ENCODE measurements at places on chromosomes 7 and 10.

- no peak for DNase-seq
Measured at GRCh38 chr7:28599411-28599810, 187.1 kb downstream of the CREB5 start.

- no peak for DNase-seq
Measured at GRCh38 chr10:79148452-79149344, 79.9 kb downstream of the ZMIZ1 start.

DNA sequence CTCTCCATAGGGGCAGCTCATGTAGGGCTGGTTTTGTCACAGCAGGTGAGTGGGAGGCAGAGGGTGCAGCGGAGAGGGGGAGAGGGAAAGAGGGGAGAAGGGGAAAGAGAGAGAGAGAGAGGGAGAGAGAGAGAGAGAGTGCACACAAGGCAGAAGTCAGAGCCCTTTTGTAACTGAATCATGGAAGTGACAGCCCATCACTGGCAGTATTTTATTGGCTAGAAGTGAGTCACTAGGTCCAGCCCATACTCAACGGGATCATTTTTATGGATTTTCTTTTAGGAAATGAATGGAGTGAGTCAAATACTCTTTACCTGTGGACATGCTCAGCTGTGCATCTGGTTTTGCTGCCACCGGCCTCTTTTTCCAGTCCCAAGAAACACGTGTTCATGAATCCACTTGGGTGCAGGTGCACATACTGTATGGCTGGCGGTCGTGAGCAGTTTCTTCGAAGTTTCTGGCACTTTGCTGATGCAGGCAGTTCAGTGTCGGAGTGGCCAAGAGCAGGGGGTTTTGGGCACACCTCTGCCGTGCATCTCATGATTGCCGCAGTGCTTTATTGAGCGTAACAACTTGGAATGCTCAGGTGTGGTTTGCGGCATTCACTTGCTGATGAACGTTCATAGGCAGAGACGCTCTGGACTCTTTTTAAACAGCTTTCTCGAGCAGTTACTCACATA is 40.3 kb downstream of the DOCK1 start:
- no peak for DNase-seq

- DNase-seq: no peak
Measured at GRCh38 chr10:25177093-25177753, 2.4 kb downstream of the GPR158 start.

DNA sequence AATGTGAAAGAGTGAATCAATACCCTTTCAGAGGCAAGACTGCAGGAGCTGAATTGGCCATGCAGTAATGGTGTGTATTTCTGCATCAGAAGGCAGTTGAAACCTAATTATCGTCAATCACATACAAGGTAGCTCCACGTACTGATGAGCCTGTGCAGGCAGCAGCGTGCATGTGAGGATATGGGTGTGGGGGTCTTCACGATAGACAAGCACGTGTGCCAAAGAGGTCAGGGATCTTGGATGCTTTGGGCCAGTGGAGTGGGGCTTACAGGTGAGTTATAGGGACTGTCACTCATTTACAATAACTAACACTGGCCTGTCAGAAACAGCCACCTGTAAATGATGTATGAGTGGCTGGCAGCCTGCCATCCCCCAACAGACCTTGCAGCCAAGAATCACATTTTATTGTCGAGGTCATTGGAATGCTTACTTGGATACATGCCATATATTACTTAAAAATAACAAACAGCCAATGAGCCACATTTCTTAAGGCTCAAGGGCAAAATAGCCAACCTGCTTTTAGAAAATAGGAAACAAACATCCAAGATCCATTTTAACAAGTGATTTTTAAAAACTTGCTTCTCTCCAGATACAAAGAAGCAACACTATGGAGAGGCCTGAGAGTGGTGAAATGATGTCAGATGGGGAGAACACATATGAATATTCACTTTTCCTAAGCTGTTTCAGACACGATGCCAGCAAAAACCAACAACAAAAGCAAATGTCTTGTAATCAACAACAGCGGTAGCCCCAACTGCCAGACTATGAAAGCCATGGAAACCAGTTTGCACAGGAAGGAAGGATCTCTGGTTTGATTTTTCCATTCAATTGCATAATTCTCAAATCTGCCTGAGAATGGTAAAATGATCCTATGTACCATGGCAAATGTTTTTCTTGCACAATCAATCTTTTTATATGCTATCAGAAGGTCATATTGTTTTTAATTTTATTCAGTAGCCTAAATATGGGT is 210.7 kb downstream of the SKAP2 start:
- DNase-seq: no peak

DNA sequence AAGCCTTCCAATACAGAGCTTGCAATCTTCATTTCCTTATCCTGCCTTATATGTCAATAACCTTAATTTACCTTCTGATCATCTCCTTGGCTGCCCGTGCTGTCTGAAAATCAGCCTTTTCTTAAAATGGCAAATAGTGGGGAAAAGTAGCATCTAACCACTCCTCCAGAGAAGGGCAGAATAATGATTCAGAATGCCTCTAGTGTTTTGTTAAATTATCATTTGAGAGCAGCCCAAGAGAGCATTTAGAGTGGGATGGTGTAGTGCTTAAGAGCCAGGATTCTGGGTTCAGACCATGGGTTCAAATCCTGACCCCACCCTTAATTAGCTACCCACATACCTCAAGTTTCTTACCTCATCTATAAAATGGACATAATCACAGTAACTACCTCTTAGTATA is 4.6 kb upstream of the TMEM139 start:
- no peak for DNase-seq

GRCh38 chr10:51257511-51258248 is 183.4 kb downstream of the PRKG1 start:
- DNase-seq: no peak

GRCh38 chr10:72886621-72887020 is 6.9 kb upstream of the OIT3 start:
- DNase-seq: no peak

DNA sequence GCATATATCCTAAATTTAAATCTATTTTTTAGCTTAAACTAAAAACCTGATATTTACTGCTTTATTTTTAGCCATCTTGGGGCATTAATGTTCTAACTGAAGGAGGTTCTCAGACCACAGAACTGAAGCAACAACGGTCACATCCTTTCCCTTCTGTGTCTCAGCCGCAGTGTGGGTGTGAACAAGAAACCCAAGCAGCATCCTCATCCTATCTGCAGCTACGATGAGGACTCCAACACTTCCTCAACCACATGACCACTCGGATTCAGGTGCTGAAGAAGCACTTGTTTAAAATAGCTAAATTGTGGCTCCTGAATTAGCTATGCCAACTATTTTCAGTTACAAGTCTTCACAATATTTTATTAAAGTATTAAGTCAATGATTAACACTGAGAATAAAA is 5.3 kb downstream of the ESYT2 start:
- no peak for DNase-seq

DNA sequence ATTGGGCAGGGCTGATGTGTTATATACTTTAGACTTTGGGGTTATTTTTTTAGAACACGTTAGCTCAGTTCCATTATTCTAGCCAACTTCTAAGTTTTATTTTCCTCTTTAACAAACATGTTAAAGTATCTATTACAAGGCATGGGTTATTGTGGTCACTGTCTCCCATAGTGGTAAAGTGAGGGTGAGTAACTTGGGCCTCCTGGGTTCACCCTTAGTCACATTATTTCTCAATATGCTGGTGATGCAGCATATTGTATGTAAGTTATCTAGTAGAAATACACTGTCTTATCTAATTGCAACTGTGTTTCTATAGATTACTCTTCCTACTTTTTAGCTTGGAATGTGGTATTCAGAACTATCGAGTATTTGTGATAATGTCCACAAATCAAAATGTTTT is 65.9 kb downstream of the BBS9 start:
- DNase-seq: no peak

DNA sequence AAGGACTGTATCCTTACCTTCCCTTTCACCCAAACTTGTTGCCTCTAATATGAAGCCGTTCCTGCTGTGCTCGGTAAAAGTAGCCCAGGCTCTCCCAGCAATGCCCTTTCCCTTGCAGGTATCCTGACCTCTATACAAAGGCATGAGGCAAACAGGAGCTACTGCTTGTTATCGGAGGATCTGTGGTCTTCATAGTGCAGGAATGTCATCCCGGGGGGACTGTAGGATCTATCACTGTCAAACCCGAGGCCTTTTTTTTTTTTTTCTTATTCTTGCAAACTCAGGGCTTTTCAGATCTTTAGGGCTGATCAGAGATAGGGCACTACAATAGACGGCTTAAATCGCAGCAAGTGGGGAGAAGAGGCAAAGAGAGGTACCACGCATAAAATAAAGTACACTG is 1206.6 kb downstream of the TYW1 start:
- no peak for DNase-seq

- DNase-seq: no peak
Measured at GRCh38 chr7:105337529-105337928, 51.2 kb downstream of the SRPK2 start.

- no peak for DNase-seq
Measured at GRCh38 chr10:391847-392704, 256.8 kb downstream of the ZMYND11 start.

GRCh38 chr7:5677538-5678294 is 103.7 kb downstream of the RNF216 start:
- DNase-seq: no peak

DNA sequence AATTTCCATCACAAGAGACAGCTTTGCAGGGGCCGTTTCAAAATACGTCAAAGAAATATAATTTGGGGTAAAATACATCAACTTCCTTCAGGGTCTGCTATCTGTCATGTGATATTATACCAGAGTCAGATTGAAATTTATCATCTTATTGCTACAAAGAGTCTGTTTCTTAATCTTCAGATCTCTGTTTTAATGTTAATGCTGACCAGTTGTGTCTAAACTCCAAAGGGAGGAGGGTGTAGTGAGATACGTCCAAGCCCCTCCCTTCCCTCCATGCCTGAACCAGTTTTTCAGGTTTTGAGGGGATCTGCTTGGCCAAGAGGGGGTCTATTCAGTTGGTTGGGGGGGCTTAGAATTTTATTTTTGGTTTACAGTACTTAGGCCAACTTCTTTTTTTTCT is 891.6 kb downstream of the GRM8 start:
- no peak for DNase-seq

DNA sequence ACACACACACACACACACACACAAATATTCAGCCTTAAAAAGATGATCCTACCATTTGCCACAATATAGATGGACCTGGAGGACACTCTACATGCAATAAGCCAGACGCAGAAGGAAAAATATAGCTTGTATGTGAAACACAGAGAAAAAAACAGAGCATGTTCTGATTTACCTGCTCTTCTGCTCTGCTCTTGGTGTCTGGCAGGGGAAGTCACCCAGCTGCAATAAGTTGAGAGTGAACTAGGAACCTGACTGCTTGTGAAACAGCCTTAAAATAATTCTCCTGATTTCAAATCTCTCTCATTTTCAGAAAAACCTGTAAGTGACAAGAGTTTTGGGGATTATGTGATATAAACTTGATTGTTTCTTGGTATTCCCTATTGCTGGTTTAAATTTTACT is 31.0 kb upstream of the KCND2 start:
- DNase-seq: no peak

GRCh38 chr10:95122736-95123135 is 53.4 kb upstream of the CYP2C8 start:
- no peak for DNase-seq

DNA sequence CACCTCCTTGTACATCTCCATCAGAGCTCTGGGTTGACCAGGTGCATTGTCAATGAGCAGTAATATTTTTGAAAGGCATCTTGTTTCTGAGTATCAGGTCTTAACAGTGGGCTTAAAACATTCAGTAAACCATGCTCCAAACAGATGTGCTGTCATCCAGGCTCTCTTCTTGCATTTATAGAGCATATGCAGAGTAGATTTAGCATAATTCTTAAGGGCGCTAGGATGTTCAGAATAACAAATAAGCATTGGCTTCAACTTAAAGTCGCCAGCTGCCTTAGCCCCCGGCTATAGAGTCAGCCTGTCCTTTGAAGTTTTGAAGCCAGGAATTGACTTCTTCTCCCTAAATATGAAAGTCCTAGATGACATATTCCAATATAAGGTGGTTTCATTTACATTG is 130.5 kb upstream of the INSYN2A start:
- DNase-seq: no peak

- no peak for DNase-seq
Measured at GRCh38 chr10:101284744-101285463, 55.6 kb upstream of the LBX1 start.

GRCh38 chr7:151387161-151388006 is 22.5 kb downstream of the WDR86 start:
- no peak for DNase-seq

DNA sequence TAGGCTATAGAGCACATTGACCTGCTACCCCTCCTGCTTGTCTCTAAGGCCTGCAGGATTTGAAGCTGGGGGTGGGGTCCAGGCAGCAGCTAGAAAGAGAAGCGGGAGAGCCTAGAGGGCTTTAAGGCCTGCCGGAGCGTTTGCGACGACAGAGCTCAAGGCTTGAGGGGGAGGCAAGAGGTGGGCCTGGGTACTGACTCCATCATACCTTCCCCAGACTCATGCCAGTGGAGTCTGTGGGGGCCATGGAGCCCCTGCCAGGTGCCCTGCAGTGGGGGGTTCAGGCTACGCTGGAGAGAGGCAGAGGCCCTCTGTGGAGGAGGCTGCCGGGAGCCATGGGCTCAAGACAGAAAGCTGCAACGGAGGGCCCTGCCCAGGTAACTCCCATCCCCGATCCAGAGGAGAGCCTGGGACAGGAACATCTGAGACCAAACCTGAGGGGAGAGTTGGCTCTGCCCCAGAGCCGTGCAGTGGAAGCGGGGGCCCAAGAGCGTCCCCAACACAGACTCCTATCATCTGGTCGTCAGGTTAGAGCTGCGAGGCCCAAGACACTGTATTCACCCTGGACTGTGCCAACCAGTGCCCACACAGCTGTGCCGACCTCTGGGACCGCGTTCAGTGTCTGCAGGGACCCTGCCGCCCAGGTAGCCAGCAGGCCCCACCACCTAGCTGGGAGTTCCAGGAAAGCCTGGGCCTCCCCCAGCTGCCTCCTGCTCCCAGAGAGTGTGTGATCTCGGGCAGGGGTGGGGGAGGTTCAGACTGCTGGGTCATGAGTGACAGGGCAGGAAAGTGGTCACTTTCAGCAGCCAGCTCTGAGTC is 13.2 kb upstream of the ZNF862 start:
- no peak for DNase-seq

- no peak for DNase-seq
Measured at GRCh38 chr7:23894892-23895569, 185.0 kb downstream of the STK31 start.

DNA sequence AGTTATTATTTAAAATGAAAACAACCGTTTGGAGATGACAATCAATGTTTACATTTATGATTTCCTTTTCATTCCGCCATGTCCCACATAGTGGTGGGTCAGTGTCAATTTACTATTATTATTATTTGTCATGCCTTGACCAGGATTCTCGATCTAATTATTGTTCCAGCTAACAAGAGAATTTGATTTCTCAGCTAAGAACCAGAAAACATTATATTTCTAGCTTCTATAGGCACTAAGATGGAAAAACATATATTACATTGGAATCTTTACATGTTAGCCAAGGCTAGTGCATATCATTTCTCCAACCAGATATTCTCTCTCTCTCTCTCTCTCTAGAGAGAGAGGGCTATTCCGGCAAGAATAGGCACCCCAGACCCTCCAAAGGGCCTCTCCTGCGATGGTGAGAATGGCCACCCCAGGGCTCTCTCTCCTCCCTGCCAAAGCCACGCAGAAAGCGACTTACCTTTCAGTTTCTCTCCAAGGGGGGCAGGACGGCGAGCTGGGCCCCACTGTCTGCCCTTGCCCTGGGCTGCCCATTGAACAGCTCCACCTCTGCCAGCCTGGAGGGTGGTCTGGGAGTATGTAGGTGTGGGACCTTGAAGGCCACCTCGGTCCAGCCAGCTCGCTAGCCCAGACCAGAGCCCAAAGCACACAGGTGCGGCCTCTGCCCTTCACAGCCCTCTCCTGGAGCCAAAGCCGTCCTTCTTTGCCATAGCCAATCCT is 2.4 kb downstream of the HOXA3 start:
- no peak for DNase-seq

- no peak for DNase-seq
Measured at GRCh38 chr7:79876848-79877252, 257.8 kb upstream of the GNAI1 start.

All from stimulated activated CD4-positive, alpha-beta T cell treated with anti-CD3 and anti-CD28 coated beads, Interleukin-15, amount 100 ng/mL, for 1 hour (primary cell).